ENCODE measurements at places on chromosomes 7 and 10.

DNA sequence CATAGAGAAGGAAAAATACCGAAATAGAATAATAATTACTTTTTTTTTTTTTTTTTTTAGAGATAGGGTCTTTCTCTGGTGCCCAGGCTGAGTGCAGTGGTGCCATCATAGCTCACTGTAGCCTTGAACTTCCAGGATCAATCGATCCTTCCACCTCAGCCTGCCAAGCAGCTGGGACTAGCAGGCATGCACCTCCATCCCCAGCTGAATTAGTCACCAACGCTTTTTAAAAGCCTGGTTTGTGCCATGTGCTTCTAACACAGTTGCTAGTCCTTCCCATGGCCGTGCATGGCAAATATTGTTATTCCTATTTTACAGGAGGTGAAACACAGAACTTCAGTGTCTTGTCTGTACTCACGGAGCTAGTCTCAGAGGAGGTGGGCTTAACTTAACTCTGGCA lies 23.2 kb downstream of the LYZL2 start:
- no peak for DNase-seq

DNA sequence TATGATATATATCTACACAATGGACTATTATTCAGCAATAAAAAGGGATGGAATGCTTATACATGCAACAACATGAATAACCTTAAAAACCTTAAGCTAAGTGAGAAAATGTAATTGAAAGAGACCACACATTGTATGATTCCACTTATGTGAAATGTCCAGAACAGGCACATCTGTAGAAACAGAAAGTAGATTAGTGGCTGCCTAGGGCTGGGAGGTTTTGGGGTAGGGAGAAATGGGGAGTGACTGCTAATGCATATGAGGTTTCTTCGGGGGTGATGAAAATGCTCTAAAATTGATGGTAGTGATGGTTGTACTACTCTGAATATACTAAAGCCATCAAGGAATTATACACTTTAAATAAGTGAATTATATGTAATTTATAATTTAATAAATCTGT lies 14.7 kb downstream of the SLC16A9 start:
- DNase-seq = no peak

DNA sequence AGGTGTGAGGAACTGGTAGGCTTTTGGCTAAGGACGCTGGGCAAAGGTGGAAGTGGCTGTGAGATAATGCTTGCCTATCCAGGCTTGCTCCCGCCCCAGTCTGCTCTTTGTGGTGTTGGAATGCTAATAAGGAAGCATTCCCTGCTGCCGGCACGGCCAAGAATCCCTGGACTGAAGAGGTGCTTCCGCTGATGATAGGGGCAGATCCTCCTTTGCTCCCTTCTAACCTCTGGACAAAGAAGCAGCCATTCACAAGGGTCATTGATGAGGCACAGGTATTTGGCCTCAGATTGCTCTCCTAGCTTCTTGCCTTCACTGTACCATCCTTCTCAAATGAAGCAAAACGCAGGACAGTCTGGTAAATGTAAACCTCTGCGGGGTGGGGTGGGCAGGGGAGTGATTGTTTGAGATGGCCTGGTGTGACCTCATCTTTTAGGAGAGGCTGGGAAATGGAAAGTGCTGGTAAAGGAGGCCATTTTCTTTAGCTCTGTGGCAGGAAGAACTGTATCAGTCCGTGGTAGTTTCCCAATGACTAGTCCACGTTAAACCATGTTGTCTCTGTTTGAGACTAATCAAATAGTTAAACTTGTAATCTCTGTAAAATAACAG lies 1.7 kb downstream of the PGAM1 start:
- DNase-seq = no peak

DNA sequence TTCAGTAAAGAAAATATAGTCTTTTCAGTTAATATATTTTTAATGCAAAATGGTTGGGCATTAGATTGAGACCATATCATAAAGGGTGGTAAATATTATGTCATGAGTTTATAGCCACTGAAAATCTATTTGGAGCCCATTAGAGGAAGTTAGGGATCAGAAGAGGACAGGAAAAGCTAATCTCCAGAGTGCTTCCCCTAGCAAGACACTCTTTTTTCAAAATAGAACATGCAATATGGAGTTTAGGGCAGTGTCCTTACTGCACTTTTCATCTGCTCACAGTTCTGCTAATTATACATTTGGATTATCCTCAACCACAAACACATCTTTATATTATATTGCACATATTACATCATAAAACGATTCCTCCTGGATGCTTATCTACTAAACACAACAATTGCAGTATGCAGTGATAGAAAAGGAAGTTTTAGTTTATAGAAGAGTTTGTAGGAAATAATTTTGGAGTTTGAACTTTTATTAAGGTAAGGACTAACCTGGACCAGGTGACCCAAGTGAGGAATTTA lies 159.8 kb downstream of the PHF14 start:
- no peak for DNase-seq

DNA sequence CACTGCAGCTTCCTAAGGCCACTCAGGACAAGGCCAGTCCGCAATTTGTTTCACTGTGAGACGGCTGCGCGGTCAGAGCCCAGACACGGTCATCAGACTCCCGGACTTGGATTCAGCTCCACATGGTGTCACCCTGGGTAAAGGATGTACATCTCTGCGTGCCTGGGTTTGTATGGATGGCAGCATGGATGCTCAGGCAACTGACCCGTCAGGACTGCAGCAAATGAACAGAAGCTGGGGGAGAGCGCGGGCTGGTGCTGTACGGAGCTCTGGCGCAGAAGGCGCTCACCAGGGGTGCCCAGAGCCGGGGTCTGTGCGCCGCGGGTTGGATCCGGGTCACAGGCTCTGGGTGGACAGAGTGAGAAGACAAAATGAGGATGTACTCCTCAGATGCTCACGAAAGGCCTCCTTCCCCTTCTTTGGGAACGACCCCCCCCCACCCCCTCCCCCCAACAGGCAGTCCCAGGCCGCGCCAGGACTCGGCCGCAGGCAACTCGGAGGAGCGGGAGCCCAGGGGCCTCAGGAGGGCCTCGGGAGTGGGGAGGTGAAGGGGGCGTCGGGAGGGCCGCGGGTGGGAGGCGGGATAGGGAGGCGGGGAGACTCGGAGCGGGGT lies 92.4 kb downstream of the CXCL12 start:
- DNase-seq = no peak

GRCh38 chr10:133267829-133268228 lies 8.8 kb downstream of the ADAM8 start:
- DNase-seq = no peak
